Renal cortical epithelial cell (primary cell): ENCODE measurements at places on chromosomes 1 and 21.
A peak's percentile ranks its signal among the peaks of the same experiment; 100 is the strongest.

DNA sequence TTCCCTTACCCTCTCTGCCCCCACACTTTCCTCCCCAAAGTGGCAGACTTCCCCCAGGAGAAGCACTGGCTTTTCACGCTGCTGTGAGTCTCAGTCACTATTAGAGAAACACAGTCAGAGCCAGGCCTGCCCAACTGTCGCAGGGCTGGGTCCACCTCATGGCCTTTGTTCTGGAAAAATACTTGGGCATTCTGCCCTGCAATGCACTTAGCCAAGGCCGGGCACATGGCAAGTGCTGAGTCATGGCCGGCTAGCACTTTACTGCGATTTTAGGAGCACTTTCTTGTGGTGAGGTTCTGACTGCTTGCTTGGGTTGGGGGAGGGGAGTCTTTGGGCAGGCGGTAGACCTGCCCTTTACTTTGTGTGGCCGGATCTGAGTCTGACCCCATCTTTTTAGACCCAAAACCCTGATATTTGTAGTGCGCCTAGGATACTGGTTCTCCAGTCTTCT lies 7.7 kb downstream of the EPHX1 start:
- DNase-seq, result peak; percentile 95

DNA sequence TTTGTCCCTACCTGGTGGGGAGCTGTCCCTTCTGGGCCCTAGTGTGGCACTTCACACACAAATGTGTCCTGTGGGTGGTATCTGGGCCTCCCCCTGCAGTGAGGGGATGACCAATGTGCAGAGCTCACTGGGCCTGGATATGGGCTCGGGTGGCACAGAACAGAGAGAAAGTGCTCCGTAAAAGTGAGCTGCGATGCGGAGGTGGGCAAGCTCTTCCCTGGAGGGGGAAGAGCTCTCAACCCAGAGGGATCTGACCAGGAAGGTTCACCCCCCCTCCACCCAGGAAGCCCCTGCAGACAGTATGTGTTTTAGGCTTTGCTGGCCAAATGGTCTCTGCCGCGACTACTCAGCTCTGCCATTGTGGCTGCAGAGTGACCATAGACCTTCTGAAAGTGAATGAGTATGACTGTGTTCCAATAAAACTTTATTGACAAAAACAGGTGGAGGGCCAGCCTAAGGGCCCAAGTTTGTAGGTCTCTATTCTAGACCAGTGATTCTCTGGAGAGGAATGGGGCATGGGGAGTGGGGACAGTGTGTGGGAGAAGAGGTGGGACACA lies 8.6 kb upstream of the ITGB2 start:
- DNase-seq, result no peak

DNA sequence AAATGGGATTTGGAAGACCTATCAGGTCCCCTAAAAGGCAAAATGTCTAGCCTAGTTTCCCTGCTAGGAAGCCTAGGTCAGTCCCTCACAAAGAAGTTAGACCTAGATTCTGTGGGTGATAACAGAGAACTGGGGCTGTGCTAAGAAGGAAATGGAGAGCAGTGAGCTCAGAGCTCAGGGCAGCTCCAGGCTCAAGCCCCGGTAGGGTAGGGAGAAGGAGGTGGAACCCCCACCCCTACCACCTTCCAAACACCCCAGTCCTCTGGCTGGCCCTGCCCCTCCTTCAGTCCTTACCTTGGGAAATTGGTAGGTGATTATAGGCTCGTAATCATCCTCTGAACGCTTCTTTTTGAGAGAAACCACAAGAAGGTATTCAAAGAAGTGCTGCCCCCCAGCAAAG lies 1.1 kb downstream of the DENND2D start:
- no peak for DNase-seq

DNA sequence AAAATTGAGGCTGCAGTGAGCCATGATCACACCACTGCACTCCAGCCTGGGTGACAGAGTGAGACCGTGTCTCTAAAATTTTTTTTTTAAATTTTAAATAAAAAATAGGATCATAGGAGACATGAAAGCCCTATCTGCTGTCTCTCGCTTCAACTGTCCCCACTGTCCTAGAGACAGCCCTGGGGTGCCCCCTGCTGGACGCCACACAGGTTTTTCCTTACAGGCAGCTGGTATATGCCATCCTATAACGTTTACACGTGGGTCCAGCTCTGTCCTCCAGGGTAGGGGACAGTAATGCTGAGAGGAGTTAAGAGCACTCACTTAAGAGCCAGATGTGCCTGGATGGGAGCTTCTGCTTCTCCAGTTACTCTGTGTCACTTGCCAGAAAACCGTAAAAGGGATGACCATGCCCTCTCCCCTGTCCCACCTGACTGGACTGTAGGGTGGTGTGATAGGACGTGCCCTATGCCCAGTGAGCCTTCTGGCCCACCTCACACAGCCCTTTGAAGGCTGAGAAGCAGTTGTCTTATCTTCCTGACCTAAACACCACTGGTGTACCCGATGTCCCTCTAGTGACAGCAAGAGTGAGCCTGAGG lies 8.5 kb downstream of the FBXO2 start:
- peak; percentile 43 for DNase-seq

- DNase-seq, result peak; percentile 91
Measured at GRCh38 chr1:171913385-171913784, 72.1 kb downstream of the DNM3 start.

- no peak for DNase-seq
Measured at GRCh38 chr21:45403825-45404729, 888 bp upstream of the COL18A1 start.

DNA sequence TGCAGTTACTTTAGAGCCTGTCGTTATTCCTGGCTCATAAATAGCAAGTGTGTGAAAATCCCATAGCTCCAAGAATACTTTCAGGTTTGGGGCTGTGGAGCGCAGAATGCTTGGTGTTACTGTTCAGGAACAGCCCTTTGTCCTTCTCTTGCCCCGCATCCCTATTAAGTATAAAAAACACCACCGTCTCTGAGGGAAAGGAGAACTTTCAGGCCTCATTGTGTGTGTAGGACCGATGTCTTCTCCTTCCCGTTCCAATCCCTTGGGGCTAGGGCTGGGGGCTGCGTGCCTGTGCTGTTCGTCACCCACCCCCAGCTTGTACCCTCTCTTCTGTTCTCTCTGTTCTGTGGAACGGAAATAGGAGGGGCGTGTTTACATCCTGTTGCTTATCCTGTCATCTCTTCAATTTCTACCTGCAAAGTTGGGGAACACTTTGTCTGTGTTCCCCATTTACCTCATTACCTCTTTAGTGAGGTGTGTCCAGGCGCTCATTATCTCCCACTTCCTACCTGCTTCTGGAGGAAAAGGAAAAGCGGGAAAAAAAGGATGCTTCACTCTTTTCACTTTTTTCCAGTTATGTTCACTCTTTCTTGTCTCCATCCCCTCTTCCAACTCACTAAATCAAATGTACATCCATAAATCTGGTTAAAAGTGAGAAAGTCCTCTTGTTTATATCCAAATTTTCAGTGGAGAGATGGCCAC lies 788 bp upstream of the TXNIP start:
- DNase-seq, result no peak

GRCh38 chr1:32948905-32949304 lies 15.7 kb downstream of the RNF19B start:
- peak; percentile 97 for DNase-seq

DNA sequence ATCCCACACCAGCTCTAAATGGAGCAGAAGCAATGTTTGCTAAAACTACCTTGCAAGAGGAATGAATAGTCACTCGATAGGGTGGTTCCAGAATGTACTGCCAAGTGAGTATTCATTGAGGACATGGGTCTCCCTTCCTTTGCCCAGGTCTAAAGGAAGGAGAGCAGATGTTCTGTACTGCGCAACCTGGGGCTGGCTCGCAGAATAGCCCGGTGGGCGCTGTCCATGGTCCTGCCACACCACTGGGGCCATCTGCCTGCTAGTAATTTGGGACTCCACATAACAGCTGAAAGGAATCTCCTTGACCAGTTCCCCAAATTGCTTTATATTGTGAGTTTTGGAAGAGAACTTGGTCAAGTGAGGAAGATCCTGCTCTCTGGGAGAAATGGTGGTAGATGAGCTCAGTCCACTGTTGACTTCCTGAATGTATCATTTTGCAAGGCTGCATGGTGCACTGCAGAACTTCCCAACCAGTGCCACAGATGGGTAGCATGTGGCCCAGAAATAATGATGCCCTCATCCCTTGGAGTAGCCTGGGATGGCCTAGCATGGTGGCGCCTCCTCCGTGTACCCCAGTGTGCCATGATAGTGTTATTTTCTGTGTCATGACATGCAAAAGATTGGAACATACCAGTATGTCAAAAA lies 5.7 kb downstream of the SLC6A17 start:
- peak; percentile 31 for DNase-seq

DNA sequence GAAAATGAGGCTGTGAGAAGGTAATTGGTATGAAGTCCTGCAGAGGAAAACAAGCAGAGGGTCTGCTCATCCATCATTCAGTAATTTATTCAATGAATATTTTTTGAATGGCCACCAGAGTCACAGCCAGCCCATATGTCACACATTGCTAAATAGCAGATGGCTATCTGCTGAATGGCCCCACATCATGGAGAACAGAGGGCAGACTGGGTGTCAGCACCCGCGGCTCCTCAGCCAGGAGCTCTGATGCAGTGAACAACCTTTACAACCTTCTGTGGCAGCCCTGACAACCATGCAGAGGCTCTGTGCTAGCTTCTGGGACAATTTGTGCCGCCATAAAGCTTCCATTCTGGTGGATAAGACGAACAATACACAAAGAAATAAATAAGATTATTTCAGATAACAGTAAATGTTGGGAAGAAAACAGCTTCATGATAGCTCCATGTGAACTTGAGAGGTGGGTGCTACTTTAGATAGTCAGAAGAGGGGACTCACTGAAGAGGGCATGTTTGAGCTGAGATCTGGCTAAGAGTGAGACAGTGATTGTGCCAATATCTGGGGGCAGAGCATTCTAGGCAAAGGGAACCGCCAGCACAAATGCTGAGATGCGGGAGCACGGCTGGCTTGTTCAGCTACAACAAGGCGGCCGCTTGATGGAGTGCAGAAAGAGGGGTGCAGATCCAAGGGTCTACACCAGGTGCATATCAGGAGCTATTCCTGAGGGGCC lies 2.8 kb upstream of the C1orf210 start:
- DNase-seq, result no peak

DNA sequence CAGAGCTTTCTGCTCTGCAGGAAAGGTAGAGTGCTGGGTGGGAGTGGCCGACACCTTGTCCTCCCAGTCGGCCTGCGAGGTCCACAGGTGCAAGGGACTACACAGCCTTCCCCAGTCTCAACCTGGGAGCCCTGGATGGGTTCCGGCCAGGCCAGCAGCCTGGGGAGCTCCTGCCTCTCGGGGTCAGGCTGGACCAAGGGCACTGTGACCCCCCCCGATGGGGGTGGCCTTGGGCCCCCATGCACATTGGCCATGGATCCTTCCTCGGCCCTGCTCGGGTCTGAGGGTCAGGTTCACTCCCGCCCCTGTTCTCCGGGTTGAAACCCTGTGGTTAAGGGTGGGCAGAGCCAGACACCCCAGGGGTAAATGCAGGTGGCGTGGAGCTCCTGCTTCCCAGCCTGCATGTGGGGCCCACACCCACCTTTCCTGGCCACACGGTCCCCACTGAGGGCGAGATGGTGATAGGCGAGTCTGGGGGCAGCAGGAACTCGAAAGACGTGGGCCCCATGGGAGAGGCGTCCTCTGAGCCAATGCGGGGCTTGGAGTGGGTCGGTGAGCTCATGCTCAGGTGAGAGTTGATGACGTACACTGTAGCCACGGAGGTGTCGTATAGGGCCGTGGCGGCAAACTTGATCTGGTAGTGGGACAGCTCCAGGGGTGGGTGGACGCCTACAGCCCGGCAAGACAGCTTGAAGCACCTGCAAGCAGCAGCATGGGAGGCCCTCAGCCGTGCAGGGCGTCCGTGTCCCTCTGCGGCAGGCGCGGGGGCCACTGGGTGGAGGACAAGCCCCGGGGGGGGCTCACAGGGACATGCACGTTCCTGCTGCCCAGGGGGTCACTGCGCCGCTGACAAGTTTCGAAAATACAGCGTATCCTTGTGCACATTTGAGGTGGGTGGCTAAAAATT lies 10.8 kb upstream of the TMEM52 start:
- DNase-seq, result no peak

DNA sequence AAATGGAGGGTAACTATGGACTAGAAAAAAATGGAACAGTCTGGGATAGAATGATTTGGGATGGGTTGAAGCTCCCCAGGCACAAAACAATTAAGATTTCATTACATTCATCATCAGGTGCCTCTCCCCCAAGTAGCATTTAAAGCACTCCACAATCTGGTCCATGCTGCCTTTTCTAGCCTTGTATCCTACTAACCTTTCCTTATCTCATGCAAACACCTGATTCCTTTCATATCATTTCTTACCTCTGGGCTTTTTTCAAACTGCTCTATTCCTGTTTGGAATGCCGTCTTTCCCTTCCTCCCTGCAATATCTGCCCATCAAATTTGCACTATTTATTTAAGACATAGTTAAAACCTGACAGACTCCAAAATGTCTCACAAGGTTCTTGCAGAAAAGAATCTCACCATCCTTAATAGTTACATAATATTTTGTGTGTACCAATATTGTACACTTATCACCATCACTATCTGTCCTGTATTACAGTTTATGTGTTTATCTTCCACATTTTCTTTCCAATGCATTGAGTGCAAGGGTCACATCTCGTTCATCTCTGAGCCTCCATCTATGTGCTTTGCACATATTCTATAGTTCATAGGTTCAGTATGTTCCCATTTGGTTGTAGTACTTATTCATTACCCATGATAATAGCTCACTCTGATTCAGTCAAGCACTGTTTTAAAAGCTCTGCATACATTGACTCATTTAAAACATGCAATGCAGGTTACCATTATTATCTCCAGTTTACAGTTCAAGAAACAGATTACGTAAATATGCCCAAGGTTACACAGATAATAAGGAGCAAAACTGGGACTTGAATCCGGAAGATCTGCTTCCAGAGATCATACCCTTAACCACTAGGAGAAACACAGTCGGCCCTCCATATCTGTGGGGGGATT lies 16.1 kb upstream of the SHCBP1L start:
- no peak for DNase-seq

GRCh38 chr1:69110851-69111250 lies 456.9 kb upstream of the LRRC7 start:
- no peak for DNase-seq

DNA sequence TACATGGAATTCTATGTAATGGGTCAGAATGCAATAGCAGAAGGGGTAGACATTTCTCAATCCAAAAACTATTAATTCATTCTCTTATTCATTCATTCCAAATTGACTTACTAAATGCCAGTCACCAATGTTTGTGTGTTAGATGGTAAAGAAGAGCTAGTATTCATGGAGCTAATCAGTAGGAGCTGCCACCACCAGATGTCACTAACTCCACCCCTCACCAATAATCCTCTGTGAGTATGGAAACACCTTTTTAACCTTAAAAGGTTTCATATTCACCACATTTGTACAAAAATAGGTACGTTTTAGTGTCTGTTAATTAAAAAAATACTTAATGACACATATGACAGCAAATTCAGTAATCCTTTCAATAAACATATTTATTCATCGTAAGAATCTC lies 131.8 kb upstream of the PKN2 start:
- no peak for DNase-seq
